NCI-H345 (cell line): ENCODE measurements at places on chromosomes 2 and 18.

DNA sequence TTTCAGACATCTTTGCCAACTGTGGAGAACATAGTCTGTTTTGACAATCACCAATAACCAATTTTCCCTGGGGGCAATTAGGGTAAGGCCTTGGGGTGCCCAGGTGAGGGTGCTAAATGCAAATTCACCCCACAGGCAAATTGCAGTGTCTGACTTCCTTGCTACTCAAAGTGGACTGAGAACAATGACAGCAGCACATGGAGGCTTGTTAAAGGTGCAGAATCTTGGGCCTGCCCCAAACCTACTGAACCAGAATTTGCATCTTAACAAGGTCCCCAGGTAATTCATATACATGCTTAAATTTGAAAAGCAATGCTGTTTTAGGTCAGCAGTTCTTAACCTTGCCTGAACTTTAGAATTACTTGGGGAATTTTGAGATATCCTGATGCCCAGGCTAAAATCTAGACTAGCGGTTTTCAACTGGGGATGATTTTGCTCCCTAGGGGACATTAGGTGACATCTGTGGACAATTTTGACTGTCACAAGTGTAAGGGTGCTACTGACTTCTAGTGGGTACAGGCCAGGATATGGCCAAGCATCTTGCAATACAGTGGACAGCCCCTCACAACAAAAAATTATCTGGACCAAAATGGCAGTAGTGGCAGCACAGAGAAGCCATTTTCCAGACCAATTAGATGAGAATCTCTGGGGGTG, 80.2 kb upstream of the GCFC2 start:
- DNase-seq = no peak

DNA sequence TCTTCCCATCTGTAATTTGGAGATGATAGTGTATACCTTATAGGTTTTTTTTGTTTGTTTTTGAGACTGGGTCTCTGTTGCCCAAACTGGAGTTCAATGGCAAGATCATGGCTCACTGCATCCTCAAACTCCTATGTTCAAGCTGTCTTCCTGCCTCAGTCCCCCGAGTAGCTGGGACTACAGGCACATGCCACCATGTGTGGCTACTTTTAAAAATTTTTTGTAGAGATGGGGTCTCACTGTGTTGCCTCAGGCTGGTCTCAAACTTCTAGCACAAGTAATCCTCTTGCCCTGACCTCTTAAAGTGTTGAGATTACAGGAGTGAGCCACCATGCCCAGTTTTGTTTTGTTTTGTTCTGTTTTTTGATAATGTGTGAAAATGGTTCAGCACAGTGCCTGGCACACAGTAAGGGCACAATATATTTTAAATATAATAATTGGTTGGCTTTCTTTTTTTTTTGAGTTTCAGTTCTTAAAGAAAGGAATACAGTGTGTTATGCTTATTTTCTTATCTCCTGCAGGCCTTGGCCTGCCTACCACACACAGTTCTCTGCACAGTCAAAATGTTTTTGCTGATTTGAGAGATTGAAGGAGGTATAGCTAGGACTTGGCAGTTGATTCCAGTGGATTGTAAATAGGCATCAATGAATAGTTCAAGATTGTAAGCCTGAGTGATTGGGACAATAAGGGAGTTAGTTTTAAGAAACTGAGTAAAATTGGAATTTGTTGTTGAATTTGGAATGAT, 6.1 kb downstream of the ACTR3 start:
- DNase-seq = no peak

- no peak for DNase-seq
These were observed 5.1 kb upstream of the GAL3ST2 start for GRCh38 chr2:241771286-241772062.

- no peak for DNase-seq
These were observed 753.9 kb downstream of the RNF144A start for GRCh38 chr2:7670905-7671641.

DNA sequence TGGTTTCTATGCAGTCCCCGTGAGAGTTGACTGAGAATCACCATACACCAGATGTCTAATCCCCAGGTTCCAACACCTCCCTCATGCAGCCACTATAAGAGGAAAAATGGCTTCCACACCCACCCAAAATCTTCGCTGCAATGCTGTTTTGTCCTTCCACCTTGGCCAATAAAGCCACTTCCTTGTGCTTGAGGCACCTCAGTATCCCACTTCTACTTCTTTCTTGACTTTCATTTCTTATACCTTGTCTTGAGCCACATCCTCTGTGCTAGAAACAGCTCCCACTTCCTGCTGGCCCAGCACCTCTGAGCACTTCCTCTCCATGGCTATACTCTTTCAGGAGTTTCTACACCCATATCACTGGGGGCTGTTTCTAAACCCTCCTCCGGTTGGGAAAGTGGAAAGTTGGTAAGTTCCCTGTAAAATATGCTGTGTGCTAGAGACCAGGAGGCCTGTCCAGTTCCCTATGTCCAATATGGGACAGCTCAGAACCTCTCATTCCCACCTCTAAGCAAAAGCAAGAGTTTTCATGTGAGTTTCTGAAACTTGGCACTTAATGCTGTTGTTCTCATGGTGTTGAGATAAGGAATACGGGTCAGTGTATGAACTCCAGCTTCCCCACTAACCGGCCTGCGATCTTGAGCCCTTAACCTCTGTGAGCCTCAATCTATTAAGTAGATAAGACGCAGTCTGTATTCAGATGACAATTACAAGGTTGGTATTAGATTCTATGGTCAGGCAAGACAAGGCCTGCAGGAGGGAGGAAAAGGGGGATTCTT, 209.1 kb upstream of the ID2 start:
- DNase-seq = no peak

GRCh38 chr2:43225093-43225787, 1.2 kb downstream of the ZFP36L2 start:
- no peak for DNase-seq

- peak; percentile 32 for DNase-seq
These were observed 979.6 kb upstream of the CDH2 start for GRCh38 chr18:29156531-29156930.

GRCh38 chr2:236712304-236712703, 142.7 kb downstream of the ACKR3 start:
- DNase-seq = peak; percentile 38

DNA sequence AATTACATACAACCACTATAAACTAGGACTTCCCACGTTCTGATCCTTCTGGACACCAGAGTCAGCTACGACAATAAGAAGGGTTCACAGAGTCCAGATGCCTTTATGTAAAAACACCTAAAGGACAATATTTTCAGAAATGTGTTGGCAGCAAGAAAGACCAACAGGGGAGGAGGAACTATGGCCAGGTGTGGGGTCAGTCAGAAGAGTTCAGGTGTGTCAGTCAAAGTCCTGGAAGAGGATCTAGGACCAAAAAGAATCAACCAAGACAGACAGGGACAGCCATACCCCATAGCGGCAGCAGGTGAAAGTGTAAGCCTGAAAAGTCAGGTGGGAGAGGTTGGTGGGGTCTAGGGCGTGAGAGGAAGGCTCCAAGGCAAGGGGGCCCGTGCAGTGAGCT, 38.0 kb upstream of the YPEL5 start:
- DNase-seq = no peak

GRCh38 chr2:239913636-239914417, 111.3 kb downstream of the NDUFA10 start:
- DNase-seq = no peak

DNA sequence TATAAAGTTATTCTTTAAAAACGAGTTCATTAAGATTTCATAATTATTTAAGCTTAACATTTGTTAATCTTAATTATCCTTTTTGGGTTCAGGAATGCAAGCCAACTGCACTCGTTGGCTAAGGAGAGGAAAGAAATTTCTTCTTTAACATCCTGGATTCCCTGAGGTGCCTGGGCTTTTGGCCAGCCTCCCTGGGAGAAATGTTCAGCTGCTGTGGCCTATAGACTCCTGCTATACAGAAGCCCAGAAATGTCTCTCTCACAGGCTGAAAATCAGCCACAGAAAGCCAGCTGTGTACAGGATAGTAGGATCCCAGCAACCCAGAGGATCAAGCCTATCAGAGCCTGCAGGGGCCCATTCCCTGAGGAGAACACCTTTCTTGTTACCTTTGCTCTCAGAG, 430.3 kb downstream of the XIRP2 start:
- no peak for DNase-seq

- no peak for DNase-seq
These were observed 178.8 kb downstream of the TTC32 start for GRCh38 chr2:19723021-19723420.

DNA sequence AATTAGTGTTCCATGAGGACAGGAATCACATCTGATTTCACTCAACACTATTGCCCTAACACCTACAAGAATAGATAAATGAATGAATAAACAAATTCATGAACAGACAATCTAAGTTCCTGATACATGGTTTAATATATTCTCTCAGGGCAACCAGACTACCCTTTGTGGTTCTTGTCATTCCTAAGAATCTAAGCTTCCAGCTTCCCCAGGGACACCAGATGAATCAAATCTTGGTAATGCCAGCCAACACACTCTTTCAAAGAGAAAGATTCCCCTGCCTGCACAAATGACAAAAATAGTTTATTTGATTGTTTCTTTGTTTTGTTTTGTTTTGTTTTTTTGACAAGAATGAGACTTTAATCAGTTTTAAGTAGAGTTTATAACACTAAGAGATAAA, 237.5 kb upstream of the CHAC2 start:
- DNase-seq = no peak

DNA sequence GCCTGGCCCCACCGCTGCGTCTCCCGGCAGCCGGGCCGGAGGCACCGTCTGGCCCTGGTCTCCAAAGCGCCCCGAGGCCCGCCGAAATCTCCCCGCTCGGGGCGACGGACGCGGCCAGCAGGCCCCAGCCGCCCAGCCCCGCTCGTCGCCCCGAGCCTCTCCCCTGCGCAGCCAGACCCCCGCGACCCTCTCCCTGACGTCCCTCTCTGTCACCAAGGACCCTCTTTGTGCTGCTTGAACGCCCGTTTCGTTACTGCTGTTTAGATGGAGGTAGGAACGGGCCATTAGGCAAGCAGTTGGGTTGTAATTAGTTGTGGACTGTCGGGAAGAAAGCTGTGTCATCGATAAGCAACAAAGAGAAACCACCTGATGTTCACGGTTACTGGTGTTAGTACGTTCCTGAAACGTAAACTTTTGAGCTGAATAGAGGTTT, 686 bp downstream of the UBXN4 start:
- peak; percentile 46 for DNase-seq

- DNase-seq = no peak
These were observed 204.9 kb upstream of the ACVR2A start for GRCh38 chr2:147639891-147640290.

DNA sequence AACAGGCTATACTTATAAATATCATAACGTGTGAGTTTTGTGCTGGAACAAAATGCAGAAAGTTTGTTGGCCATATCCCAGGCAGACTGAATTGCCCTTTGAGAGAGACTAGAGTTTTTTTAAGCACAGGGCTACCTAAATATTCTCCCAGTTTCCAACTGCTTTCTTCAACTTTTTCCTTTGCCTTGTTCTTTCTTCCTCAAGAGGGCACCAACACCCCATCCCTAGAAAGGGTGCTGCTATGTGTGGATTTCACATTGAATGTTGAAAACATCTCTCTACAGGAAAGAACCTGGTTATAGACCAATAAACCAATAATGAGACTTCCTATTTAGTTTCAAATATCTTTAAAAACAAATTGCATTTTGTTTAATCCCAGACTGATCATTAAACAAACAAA, 87.9 kb downstream of the ICOS start:
- DNase-seq = no peak

DNA sequence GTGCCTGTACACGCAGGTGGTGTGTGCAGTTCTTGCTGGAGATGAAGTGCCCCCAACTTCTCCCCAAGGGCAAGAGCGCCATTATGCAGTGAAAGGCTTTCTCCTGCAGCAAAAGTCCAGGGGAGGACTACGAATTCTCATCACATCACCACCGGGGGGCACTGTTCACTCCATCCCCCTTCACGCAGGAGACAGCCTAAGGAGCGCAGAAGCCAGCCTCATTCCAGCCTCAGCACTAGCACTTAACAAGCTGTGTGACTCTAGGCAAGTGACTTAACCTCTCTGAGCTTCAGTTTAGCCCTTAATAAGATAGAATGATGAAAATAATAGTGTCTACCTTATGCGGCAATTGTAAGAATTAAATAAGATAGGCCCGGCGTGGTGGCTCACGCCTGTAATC, 32.3 kb downstream of the DNMT3A start:
- peak; percentile 38 for DNase-seq

DNA sequence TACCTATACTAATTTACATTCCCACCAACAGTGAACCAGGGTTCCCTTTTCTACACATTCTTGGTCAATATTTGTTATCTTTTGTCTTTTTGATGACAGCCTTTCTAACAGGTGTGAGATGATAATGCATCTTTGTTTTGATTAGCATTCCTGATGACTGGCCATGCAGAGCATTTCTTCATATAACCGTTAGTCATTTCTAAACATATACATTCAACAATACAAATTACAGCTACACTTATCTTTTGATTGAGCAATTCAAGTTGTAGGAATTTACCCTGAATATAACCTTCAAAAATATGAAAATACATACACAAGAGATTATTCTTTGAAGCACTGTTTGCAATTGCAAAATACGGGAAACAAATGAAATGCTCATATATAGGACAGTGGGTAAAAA, 94.9 kb downstream of the TMEM131 start:
- DNase-seq = no peak

DNA sequence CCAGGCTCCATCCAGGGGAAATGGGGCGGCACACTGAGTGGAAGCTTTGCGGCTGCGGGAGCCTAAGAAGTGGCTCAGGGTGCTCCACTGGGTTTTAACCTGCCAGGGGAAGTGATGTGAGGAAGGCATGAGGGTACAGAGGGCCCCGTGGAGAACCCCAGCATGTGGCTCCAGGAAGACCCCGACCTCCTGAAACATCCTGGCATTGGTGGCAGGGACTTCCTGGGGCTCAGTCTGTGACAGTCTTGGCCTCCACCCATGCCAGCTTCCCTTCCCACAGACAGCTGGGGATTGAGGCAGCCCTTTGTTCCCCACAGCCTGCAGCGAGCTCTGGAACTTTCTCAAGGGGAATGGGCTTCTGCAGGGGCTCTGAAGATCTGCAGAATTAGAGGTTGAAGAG, 146.6 kb downstream of the TNS1 start:
- DNase-seq = no peak

DNA sequence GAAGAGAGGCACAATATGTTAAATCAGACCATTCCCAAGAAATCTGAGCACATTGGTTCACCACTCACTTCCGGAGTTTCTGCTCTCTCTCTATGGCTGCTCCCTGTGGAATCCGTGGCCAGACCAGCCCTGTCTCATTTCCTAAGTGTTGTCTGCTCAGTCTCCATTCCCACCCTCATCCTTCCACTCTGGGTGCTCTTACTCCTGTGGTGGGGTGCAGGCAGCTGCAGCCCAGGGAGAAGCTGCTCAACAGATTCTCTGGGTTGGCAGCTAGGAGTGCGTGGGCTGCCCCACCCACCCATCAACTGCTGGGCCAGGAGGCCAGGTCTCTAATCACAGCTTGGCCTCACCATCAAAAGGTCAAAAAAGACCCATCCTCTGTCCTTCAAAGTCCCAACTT, 98.3 kb downstream of the ARL4C start:
- DNase-seq = no peak
